ENCODE measurements at places on chromosomes 1 and 21. TPM values are rescaled to one million over a fixed set of nuclear protein-coding genes. Genes with fewer than 3 reads are reported as not detected.

CA6 gene
- not detected for total RNA-seq

DNA sequence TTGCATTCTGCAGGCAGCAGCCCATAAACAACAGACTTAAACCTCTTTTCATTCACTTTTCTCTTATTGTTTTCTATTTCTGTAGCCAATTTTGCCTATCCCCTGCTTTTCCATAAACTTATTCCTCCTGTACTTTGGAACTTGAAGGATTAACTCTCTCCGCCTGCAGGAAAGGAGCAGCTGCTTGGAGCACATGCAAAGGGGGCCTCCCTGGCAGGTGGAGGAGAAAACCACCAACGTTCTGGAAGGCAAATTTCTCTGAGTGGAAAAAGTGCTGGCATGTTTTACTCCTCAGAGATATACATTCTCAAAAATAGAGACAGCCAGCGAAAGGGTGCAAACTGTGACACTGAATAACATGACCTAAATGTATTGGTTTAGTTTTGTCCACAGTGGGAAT, 33.6 kb downstream of the RGS21 start:
- no peak for DNase-seq

DNA sequence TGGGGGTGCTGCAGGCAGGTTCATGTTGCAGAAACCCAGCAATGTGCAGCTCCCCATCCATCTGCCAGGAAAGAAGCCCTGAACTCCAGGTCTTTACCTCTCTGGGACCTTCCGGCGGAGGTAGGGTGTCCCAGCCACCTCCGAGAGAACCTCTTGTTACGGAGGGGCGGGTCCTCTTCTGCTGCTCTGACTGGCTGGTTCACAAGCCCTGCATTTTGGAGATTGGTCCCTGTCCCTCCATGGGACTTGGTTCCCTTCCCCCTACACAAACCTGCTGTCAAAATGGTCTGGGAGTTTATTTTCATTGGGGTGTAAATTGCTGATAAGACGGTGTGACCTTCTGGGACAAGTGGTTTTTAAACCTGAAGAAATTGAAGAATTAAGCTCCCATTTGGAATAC, 8.0 kb upstream of the CELSR2 start:
- no peak for DNase-seq

GRCh38 chr1:57206038-57206437, 217.8 kb downstream of the DAB1 start:
- no peak for DNase-seq

DNA sequence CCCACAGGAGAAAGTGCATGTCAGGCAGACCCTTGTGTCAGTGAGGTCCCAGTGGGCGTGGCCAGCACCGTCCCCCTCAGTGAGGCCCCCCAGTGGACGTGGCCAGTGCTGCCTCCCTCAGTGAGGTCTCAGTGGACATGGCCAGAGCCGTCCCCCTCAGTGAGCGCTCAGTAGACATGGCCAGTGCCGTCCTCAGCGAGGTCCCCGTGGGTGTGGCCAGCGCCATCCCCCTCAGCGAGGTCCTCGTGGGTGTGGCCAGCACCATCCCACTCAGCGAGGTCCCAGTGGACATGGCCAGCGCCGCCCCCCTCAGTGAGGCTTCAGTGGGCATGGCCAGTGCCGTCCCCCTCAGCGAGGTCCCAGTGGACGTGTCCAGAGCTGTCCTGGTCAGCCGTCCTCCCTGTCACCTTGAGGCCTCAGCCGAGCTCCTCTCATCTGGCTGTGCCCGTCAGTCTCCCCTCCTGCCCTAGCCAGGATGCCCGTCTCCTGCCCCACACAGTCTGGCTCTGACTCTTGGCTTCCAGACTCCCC, 35.5 kb downstream of the PDE9A start:
- DNase-seq: no peak

- no peak for DNase-seq
Observed at GRCh38 chr21:42195378-42196031, 23.4 kb upstream of the ABCG1 start.

- no peak for DNase-seq
Observed at GRCh38 chr1:191453487-191453886, 704.8 kb upstream of the RGS18 start.

DNA sequence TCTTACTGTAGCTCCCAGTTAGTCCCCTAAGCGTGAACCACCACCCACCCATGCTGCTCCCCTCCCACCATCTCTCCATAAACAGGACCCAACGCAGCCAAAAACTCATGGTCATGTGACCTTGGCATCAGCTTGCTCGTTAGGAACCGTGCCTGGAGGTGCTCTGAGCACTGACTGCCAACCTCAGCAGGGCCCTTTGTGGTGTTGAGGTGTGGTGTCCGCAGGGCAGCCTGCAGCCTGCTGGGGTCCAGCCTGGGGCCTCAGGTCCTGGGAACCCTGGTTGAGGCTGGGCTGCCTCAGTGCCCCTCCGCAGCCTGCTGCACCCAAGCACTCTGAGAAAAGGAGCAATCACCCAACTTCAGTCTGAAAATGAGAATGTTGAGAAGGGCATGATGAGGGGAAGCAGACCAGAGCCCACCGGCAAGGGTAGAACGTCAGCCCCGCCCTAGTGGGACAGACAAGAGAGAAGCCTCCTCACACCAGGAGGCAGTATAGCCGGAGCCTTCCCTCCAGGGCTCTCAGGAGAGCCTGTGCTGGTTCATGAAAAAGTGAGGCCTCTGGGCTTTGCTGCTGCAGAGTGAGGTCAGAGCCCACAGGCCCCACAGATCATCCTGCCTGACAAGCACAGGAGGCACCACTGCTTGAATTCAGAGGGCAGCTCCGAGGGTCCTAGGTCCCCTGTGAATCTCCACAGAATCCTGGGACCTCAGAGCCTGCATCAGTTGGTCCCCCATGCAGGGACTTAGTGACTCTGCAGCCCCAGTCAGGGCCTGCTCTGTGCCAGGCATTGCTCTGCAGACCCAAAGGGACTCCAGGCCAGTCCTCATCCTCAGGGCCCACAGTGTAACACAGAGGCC, 4.9 kb upstream of the COL6A2 start:
- no peak for DNase-seq

GRCh38 chr1:30101487-30102227, 621.7 kb downstream of the MATN1 start:
- no peak for DNase-seq

DNA sequence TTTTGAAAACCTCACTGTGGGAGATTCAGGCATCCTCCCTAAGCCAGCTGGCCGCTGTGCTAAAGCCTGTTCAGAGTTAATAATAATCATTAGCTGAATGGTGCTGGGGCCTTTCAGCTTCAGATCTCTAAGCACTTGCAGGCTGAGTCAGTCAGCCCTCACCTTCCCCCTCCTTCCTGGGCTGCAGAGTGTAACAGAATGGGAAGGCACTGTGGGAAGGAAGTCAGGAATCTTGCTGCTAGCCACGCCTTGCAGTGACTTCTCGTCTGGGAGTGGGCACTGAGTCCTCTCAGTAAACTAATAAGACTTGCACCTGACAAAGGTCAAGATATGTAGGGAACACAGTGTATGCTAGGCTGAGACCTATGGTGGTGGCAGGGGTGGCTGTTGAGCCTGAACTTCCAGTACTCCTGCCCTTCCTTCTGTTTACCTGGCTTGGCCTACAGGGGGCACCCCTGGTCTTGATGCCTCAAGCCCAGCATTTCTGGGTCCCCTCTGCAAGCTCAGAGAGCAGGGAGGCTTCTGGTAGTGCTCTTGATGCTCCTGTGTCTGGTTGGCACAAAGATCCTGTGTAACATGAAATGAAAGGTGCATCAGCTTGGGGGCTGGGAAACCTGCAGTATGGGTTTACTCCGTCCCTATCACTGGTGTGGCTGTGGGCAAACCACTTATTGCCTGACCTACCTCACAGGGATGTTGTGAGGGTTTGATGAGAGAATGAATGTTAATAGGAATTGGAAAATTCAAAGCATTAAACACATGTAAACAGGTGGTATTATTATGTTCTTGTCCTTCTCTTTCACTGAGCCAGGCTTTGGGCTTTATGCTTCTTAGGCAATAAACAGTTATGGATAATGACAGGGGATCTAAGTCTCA, 6.0 kb downstream of the CYB561D1 start:
- DNase-seq: peak; percentile 71

CYP4A11 gene
- not detected for total RNA-seq

- DNase-seq: no peak
Observed at GRCh38 chr1:238466459-238466858, 575.7 kb upstream of the ZP4 start.

DNA sequence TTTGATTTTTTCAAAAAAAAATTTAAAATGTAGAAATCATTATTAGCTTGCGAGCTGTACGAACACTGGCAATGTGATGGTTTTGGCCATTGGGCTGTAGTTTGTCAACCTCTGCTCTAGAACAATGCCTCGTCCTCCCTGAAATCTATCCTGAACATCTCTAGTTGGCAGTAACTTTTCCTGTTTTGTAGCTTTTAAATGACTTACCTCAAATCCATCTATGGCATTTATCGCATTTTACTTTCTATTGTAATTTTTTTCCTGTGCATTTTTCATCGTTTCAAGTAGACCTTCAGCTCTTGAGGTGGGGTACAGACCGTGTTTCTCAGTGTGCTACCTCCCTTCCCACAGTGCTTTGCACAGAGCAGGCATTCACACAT, 30.4 kb upstream of the A3GALT2 start:
- no peak for DNase-seq

DNA sequence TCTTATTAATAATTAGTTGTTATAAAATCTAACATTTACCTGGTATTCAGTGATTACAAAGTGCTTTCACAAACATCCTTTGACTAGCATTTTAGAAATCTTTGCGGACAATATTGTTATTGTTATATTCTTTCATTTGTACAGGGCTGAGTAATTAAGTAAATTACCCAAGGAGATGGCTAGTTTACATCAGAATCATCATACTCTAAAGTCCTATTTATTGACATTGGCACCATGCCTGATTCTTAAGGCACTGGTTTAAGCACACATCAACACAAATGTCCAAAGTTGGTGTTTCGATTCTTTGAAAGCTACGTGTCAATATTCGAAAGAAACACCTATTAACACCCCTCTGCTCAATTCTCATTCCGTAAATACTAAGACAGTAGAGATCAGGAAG, 424.6 kb upstream of the CHRM3 start:
- no peak for DNase-seq

- no peak for DNase-seq
Observed at GRCh38 chr1:199472018-199472417, 555.5 kb upstream of the NR5A2 start.

OR6N1 gene
- total RNA-seq: not detected

- no peak for DNase-seq
Observed at GRCh38 chr1:1020000-1020404, at the start of gene AGRN. Gene AGRN, plus strand, starts transcription at chr1:1020120. Its CDS starts 53 bp downstream, at chr1:1020173.

GRCh38 chr1:32234792-32235191, 12.2 kb upstream of the FAM167B start:
- no peak for DNase-seq

RIMKLA gene
- not detected for total RNA-seq

GRCh38 chr1:227429447-227430359, 111.4 kb upstream of the CDC42BPA start:
- DNase-seq: no peak

DNA sequence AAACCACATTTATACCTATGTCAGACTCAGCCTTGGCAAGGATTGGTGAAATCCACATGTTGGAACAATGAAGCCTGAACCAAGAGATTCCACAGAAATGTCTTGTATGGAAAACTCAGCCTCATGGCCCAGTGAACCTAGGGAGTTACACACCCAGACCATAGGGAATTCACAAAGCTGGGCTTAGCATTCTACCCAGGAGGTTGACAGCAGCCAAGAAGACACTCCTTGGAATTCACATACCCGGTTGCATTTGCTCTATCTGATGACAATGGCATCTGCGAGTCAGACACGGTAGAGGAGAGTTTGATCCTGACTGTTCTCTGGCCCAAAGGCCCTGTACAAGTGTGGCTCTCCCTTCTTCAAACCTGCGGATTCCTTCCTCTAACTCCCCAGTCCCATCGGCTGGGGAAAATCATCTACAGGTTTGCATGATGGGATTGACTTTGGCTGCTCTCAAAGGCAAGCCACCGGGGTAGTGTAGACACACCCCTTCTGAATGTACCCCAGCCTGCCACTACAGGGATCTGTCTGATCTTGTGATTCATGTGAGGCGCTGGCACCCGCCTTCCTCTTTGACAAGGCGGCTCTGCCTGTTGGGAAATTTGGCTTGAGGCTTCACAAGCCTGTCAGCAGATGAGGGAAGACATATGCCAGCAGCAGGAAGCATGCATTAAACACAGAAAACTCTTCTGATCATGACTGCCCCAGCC, 297.3 kb upstream of the KAZN start:
- no peak for DNase-seq

- no peak for DNase-seq
Observed at GRCh38 chr1:234841710-234842231, 231.8 kb upstream of the IRF2BP2 start.

THRAP3 gene
- 84.4 TPM for total RNA-seq

OPRD1 gene
- not detected for total RNA-seq

DNA sequence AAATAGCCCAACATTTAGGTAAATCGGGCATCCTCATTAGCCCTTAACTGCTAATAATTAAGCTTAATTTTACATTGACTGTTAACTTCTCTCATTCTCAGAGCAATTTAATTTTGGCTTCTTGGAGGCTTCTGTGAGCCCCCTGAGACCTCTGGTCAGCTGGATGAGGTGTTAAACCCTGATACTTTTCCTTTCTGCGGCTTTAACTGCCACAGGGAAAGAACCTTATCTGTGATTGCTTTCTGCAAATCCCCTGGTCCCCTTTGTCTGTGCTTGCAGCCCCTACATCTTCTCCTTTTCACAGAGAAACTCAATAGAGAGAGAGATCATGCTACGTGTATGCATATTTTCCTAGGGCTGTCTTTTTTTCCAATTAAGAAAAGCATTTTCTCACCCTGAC, 184.5 kb upstream of the CSF3R start:
- DNase-seq: no peak

DNA sequence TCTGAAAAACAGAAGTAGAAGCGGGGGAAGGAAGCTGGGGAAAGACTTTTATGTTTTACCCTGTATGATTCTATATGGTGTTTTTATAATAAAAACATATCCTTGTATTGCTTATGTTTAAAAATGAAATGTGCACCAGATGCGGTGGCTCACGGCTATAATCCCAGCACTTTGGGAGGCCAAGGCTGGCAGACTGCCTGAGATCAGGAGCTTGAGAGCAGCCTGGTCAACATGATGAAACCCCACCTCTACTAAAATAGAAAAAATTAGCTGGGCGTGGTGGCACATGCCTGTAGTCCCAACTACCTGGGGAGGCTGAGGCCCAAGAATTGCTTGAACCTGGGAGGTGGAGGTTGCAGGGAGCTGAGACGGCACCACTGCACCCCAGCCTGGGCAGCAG, 155.4 kb downstream of the SMYD3 start:
- no peak for DNase-seq

SERPINC1 gene
- not detected for total RNA-seq

DNA sequence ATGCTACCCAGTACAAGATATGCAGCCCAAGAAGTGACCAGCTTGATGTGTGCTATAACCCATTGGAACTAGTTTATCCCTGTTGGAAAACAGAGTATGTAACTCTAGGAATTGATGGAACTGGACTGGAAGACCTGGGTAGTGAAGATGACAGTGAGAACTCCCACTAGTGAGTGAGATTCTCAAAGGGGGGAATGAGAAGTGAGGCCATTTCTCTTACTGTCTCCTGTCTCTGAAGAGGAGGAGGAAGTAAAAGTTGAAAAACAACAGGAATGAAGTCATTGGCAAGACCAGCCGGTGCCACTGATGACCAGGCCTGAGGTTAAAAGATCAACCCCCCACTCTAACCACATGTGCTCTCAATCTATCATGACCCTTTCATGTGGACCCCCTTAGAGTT, 20.9 kb downstream of the PLA2G2F start:
- DNase-seq: no peak

Measured in CD4-positive, CD25-positive, alpha-beta regulatory T cell (primary cell).